ENCODE measurements at places on chromosomes 16 and 17. TPM values are rescaled to one million over a fixed set of nuclear protein-coding genes. Genes with fewer than 3 reads are reported as not detected.

GRCh38 chr17:44024853-44025252 is 10.1 kb upstream of the TMEM101 start:
- DNase-seq: no peak

GRCh38 chr16:56600398-56600999 is 7.9 kb upstream of the MT2A start:
- DNase-seq: peak; percentile 66

The PDIA2 gene
- total RNA-seq: not detected

The METTL2A gene
- total RNA-seq: 28.9 TPM

Data from IMR-90 (cell line).